ENCODE measurements at places on chromosomes 1 and 21. TPM values are rescaled to one million over a fixed set of nuclear protein-coding genes. Genes with fewer than 3 reads are reported as not detected.

The TNNT2 gene
- 8,708 TPM for total RNA-seq

The C1QC gene
- total RNA-seq = 76.6 TPM

The STIL gene
- 0.58 TPM for total RNA-seq

DNA sequence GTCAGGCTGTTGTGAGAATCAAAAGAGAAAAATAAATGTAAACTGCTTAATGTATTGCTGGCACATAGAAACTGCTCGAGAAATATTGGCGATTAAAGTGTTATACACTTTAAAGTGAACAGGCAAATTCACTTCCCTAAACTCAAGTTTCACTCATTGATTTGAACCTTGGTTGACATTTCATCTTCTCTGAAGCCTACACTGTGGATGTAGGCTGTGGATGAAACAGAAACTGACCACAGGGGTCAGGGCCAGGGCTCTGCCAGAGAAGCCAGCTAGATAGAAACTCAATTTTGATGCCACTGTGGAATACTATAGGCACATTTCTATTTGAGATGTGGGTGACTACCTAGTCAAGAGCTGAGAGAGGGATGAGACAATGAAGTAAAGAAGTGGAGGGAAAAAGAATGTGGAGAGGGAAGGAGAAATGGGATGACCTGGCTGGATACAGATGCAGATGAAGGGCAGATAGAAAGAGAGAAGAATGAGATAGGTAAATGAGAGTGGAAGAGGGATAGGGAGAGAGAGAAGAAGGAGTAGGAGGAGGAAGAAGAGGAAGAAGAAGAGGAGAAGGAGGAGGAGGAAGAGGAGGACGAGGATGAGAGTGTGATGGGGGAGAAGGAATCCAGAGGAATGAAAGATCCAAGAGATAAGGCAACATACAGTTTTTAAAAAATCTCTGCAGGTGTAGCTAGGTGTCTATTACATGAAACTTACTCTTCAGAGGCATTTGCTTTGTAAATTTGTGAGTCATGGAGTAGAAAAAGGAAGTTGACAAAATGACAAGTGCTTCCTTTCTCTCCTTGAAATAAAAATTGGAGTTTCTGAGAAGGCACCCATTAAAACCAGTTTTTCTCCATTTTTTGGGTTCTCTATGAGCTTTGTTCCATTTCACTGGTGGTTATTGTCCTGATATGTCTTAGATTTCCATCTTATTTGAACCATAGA is 17.4 kb upstream of the CD1D start:
- no peak for DNase-seq

GRCh38 chr1:218211241-218211640 is 73.9 kb upstream of the RRP15 start:
- no peak for DNase-seq

DNA sequence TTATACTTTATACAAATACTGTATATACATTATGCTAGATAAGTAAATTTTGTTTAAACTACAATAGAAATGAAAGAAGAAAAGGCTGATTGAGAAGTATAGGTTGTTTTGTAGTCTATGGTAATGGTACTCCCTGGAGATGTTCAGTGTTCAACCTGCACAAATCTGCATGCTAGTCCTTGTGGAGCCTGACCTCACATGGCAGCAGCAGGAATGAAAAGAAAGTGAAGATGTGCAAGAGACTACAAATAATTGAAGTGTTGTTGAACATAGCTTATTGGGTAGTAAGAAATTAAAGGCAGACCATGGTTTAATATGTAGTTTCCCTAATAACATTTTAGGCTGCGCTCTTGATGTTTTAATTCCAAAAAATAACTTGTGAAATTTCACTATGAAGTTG is 201.2 kb downstream of the TGFB2 start:
- DNase-seq = no peak

Data from left ventricle myocardium inferior (tissue), 1 donor.